ENCODE measurements at places on chromosomes 1 and 21. TPM values are rescaled to one million over a fixed set of nuclear protein-coding genes. Genes with fewer than 3 reads are reported as not detected.

The PLA2G2D gene
- 0.18 TPM for polyA plus RNA-seq

The ASCL5 gene
- polyA plus RNA-seq, result 0.15 TPM

The DNALI1 gene
- polyA plus RNA-seq, result 40.6 TPM

- peaks cover 11% of the 10 kb centered on the region for H3K36me3 ChIP-seq
- no peaks in the 10 kb centered on the region for H3K27me3 ChIP-seq
- H3K4me3 ChIP-seq, result peak within 1 kb of the TSS; percentile 61
- peak; percentile 72 for DNase-seq
These were observed at the start of gene MINDY1 for GRCh38 chr1:151006327-151007052. Gene MINDY1 (minus strand): TSS chr1:151006902. CDS start chr1:151002617, 4,285 bp downstream.

DNA sequence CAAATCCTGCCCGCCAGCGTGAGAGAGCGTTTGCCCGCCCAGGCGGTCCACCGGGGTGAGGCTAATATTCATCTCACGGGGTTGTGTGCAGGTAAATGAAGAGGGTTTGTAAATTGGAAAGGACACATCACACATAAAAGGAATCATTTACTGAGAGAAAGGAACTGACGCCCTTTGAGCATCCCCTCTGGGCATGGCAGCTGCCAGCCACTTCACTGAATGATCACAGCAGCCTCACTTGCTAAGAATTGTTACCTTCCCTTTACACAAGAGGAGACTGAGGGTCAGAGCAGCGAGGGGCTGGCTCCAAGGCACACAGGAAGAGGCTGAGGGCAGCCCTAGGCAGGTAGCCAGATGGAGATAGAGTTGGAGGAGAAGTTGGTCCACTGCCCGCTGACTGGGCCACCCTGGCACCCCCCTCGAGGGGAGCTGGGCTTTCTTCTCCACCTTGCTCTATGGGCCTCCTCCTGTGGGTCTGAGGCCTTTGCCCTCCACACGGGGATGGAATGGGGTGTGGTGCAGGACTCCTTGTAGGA lies 96.0 kb downstream of the FOXD2 start:
- no peaks in the 10 kb centered on the region for H3K27me3 ChIP-seq
- H3K4me3 ChIP-seq, result no peak overlapping the region
- H3K27ac ChIP-seq, result no peak overlapping the region

GRCh38 chr1:2248854-2249558 lies 20.9 kb downstream of the SKI start:
- H3K27ac ChIP-seq, result peak overlapping the region; percentile 81
- peaks cover 15% of the 10 kb centered on the region for H3K36me3 ChIP-seq
- peaks cover 59% of the 10 kb centered on the region for H3K4me1 ChIP-seq

Data from large intestine (tissue), 12 donors.